NCI-H1105 (cell line): ENCODE measurements at places on chromosomes 5 and 9.

DNA sequence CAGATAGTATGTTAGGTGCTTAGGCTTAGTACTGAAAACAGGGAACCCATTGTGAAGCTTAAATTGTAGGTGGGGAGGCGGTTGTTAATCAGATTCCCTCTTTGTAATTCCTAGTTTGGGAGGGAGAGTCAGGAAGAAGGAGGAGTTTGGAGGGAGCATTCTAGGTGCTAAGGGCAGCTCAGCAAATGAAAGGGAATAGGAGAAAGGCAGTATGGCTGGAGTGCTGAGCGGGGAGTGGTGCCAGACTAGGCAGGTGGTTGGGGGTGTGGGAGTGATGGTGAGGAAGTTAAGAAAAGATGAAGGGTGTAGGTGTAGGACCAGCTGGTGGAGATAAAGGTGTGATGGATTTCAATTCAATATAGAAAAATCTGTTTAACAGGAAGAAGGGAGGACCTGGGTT, 11.1 kb upstream of the GARNL3 start:
- DNase-seq = no peak

- peak; percentile 8 for DNase-seq
These were observed 127.7 kb downstream of the RGS3 start for GRCh38 chr9:113590991-113591898.

- DNase-seq = no peak
These were observed 200.2 kb upstream of the TARS1 start for GRCh38 chr5:33240558-33240957.

- DNase-seq = no peak
These were observed 9.8 kb downstream of the FAM78A start for GRCh38 chr9:131266266-131267229.

DNA sequence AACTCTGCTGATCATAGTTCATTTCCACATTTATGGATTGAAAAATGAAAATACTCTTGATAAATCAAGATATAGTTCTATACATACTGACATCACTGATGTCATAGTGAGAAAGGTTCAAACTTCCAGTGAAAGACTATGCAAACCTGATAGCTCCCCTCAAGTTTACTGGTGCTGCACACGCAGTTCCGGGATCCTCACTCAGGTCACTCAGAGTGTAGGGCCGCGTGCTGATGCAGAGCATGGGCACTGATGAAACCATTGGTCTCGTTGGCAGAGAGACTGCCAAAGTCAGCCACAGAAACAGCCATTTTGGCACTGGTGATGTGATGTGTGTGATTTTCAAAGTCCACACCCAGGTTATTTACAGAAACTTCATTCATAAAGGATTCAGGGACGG, 13.5 kb downstream of the SETD9 start:
- DNase-seq = no peak

DNA sequence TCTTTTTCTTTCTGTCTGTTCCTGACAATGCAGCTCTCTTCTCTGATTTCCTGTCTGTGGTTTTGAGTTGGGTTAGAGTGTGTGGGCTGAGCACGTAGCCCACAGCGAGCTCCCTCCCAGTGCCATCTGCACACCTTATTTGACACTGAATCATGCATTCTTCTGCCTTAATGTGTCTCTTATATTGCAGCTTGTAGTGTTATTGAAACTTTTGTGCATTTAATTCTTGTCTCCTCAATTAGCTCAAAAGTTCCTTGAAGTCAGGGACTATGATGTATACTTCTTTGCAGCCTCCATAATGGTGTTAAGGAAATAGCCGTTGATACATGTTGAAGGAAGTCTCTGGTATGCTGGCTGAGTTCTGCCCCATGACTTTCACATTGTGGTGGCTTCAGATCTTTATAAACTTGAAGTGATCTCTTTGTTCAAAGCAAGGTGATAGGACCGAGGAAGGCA, 576.2 kb upstream of the CLINT1 start:
- no peak for DNase-seq

DNA sequence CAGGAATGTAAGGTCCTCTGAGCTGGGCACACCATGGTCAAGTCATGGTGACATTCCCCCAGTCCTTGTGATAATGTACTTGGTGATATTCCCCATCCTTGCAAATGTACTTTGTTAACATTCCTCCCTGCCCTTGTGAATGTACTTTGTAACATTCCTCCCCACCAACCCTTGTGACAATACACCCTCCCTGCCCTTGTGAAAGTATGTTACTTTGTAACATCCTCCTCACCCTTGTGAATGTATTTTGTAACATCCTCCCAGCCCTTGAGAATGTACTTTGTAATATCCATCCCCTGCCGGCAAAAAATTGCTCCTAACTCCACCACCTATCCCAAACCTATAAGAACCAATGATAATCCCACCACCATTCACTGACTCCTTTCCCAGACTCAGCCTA, 53.3 kb downstream of the RAPGEF6 start:
- no peak for DNase-seq

DNA sequence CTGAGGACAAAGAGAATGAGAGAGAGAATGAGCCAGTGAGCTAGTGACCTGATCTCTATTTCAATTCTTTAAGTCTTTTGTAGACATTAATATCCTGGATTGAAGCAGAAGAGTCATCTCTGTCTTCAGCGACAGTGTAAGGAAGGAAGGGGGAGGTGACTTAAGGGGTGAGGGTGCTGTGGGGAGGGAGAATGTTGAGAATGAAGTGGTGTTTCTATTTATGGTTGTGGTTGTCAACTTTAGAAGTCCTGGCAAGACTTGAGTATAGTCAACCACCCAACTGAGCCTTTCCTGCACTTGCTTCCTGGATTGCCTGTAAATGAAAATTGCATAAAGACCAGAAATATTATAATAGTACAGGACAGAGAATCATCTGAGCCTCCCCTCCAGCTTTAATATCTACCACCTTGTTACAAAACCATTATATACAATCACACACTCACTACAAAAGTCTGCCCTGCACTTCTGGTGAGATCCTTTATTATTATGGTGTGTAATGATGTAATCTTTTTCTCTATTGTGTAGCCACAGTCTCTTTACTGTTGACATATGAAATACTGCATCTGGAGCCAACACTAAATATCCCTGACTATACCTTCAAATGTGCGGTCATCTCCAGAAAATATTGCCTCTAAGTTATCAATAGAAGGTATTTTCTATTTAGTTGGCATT, 91.7 kb downstream of the NTRK2 start:
- no peak for DNase-seq

DNA sequence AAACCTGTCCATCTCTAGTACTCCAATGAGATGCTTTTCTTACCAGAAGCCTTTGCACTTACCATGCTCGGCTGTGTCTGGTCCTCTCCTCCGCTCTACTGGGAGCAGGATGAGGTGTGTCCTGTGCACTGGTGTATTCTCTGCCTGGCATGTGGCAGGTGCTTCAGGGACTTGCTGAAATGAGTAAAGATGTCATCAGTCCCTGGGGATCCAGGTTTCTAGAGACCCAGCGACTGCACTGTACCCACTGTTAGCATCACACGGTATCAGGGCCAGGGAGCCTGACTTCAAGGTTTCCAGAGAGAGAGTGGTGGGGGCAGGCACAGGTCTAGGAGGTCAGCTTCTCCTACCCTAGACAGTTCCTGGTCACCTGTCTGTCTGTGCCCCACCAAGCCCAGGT, 10.5 kb downstream of the PTTG1 start:
- DNase-seq = no peak

GRCh38 chr5:72096602-72097188, 10.6 kb upstream of the MAP1B start:
- DNase-seq = no peak

GRCh38 chr9:111599955-111600343, 502 bp upstream of the PTGR1 start:
- DNase-seq = no peak

DNA sequence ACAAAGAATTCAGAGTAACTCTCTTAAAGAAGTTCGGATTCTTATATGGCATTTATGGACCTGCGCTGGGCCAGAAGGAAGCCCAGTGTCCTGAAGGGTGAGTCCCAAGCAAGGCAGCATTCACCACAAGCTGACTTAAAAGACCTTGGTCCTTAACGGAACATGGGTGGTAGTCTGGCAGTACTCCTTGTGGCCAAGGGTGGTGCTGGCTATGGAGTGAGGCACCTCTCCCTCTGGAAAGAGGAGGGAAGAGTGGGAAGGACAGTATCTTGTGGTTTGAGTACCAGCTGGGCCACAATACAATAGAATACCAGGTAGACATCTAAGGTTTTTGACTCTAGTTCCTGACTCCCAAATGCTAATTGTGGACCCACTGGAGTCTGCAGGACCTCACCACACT, 425.7 kb upstream of the CYLC2 start:
- DNase-seq = no peak

DNA sequence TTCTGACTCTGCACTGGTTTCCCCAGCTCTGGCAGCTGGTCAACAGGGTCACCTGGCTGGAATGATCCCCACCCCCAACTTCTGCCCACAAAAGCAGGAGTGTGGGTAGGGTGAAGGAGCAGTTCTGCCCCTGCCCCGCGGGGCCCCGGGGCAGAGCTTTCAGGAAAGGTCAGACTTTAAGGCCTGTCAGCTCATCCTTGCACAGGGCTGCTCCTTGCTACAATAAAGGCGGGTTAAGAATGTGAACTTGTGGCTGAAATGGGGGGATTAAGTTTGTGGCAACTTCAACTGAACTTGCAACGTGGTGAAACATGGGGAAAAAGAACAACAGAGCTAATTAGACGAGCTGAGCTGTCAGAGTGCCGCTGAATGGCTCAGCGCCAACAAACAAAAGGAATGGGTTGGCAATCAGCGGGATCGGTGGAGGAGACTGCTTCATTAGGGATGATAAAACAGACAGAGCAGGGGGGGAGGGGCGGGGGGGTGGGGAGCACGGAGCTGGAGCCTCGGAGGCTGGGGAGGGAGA, 50.8 kb downstream of the CRB2 start:
- peak; percentile 40 for DNase-seq

DNA sequence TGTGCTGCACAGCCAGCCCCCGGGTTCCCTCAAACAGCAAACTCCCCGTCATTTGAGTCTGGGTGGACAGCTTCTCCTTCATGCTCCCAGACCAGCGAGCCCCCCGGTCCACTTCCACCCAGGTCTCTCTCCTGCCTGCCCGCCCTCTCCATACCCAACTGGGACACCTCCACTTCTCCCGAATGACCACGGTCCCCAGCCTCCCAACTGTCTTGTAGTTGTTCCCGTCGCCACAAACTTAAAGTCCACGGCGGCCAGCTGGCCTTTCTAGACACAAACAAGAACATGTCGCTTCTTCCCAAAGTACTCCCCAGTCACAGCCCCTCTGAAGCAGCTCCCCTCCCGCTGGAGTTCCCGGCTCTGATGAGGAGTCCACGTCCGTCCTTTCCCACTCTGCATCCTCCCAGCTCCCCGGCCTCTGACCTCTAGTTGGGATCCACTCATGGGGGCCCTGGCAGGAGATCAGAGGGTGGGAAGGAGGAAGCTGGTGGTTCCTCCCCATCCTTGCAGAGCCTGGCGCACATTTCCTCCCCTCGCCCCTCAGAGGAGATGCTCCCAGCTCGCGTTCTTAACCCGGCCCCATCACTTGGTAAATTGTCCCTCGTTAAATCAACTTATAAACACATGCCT, 24.1 kb upstream of the PPP1R26 start:
- DNase-seq = no peak

DNA sequence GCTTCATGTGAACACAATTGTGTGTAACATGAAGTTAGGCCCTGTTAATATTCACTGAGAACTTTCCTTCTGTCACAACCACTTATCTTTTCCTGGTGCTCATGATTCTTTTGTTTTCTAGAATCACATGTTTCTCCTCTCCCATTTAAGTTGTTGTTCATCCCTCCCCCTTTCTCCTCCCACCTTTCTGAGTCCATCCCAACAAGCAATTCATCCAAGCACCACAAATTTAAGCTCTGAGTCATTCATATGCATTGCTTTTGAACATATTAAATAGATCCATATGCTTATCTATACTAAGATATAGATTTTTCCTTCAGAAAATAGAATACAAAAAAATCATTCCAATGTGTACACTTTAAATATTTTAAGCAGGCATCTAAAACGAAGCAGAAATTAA, 75.2 kb upstream of the NFIB start:
- DNase-seq = no peak

- no peak for DNase-seq
These were observed 126.0 kb downstream of the STK32A start for GRCh38 chr5:147360816-147361215.

DNA sequence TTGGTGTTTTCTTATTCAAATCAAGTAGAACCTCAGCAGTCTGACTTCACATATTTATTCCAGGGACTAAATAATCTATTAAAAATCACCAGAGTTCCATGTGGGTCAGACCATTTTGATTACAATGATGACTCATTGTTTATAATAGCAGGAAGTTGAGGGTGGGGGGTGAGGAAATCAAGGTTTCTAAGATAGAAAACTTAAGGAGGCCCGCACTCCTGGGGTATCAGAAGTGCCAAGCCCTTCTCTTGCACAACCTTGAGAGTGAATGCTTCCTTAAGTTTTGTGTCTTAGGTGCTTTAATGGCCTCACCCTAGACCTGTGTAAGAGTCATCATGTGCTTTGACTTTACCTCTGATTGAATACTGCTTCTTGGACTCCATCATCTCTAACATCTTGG, 31.9 kb upstream of the NPR3 start:
- DNase-seq = no peak

DNA sequence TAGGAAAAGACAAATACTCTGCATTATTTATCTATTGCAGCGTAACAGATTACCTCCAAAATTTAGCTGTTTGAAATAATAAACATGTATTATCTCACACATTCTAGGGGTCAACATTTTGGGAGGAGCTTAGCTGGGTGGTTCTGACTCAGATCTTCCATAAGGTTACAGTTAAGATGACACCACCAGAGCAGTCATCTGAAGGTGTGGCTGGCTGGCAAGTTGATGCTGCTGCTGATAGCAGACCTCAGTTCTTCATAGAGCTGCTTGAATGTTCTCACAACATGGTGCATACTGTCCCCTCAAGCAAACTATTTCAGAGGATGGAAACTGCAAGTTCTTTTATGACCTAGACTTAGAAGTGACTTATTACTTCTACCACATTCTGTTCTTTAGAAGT, 146.3 kb upstream of the FSTL4 start:
- DNase-seq = no peak

GRCh38 chr5:146461319-146461718, 14.2 kb downstream of the TCERG1 start:
- no peak for DNase-seq

- no peak for DNase-seq
These were observed 34.9 kb downstream of the APBA1 start for GRCh38 chr9:69637193-69637816.

DNA sequence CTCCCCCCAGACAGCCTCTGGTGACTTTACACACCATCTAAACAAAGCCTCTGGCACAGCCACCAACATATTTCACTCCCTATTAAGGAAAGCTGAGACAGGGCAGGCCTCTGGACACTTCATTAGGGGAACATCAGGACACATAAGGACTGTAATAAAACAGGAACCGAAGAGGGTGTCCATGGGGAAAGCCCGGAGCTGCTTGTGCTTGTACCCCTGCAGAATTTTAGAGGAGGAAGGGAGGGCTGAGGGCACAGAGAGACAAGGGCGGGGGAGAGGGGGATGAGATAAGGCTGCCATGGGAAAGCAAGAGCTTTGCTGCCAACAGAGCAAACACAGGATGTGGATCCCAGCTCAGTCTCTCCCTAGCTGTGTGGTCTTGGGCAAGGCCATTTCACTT, 138.4 kb downstream of the ASTN2 start:
- DNase-seq = no peak

- no peak for DNase-seq
These were observed 38.9 kb upstream of the TNFAIP8 start for GRCh38 chr5:119316906-119317305.
